ENCODE measurements at places on chromosomes 2 and 18. TPM values are rescaled to one million over a fixed set of nuclear protein-coding genes. Genes with fewer than 3 reads are reported as not detected.

POTEJ gene
- total RNA-seq: not detected

GRCh38 chr2:190582019-190582418, 47.5 kb upstream of the NEMP2 start:
- no peak for DNase-seq

GRCh38 chr2:222433332-222434173, 9.2 kb downstream of the SGPP2 start:
- peak; percentile 20 for DNase-seq

DNA sequence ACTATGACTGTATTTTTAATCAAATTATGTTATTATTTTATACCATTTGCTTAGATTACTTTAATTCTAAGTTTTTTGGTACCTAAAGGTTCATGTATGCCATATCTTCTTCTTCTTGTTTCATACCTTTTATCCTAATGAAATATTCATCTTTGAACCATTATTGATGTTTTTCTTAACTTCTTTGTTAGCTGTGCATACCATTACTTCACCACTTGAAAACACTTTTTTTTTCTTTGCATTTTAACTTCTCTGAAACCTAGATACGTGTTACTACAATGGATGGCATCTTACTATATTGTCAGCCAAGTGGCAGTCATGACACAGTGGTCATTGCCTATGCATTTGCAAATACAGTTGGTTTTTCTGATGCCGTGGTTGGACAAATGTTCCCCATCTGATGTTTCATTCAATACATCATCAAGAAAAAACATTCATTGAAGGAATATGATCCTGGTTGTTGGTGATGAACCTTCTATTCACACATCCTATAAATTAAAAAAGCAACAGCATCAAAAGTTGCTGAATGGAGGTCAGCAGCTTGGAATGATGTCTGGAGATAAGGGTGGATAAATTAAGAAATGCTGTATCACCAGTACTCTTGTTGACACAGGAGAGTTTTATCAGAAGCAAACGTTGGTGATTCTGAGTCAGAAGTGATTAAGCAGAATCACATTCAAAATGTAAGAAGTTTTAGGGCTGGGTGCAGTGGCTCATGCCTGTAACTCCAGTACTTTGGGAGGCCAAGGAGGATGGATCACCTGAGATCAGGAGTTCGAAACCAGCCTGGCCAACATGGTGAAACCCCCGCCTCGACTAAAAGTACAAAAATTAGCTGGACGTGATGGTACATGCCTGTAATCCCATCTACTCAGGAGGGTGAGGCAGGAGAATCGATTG, 7.4 kb downstream of the IL36A start:
- no peak for DNase-seq

DNER gene
- 2.6 TPM for total RNA-seq

SCN2A gene
- total RNA-seq: 0.16 TPM

BBS5 gene
- total RNA-seq: 6.6 TPM

DNA sequence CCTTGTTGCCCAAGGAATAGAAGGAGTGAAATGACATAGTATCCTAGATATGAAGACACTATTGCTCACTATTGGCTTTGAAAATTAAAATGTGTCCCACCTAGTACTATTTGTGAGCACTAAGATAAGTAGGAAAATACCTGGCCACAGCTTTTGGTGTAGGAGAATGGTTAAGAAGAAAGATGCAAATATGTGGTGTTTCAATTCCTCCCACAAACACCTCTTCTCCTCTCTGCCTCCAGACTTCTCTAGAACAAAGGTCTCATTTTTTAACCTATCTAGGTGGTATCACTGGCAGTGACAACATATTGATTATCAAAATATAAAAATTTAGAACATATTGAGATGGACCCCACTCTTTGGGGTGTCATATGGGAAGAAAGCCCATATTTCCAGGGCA, 929.9 kb upstream of the FANCL start:
- DNase-seq: no peak

DNA sequence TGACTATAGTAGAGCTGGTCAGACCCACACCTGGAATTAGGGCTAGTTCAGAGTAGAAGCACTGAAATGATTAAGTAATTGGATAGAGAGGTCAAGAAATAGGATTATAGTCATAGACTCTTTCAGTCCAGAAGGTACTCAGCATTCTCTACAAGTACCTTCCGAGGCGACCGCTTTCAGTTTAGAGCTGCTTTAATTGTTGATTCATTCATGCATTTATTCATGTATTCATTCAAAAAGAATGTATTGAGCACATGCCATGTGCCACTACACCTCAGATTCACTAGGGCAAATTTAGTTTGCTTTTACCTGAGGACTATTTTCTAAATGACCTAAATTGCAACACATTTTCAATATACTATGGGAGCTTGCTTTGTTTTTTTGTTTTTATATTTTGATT, 48.7 kb downstream of the CRIM1 start:
- DNase-seq: no peak

GRCh38 chr2:241563981-241564595, 5.5 kb downstream of the BOK start:
- no peak for DNase-seq

- no peak for DNase-seq
Measured at GRCh38 chr2:200770847-200771246, 40.9 kb upstream of the BZW1 start.

POTEC gene
- 4.9 TPM for total RNA-seq

- DNase-seq: no peak
Measured at GRCh38 chr2:198054299-198054698, 249.9 kb downstream of the PLCL1 start.

DNA sequence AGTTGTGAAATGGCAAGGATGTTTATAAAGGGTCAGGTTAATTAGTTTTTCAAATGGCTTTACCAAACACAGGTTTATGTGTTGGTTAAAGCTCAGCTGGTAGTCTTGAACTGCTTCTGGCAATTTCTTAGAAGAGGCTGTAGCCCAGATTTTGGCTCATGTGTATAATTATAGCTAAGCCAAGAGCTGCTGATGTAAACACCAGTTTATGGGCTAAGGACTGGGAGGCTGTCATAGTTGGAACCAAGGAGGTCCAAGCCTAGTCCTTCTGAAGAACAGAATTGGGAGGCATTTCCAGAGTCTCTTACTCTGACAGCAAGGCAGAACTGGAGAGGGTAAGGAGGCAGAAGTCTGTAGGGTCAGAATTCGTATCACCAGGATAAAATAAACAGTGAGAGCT, 25.4 kb downstream of the UBE2E3 start:
- no peak for DNase-seq

FKBP7 gene
- total RNA-seq: 16.7 TPM

- no peak for DNase-seq
Measured at GRCh38 chr18:34990597-34990996, 50.6 kb upstream of the MAPRE2 start.

GRCh38 chr2:84856787-84857186, 24.1 kb downstream of the TRABD2A start:
- no peak for DNase-seq

GRCh38 chr2:86285981-86286380, 51.4 kb downstream of the REEP1 start:
- DNase-seq: no peak

HOXD13 gene
- total RNA-seq: not detected

TRPM8 gene
- total RNA-seq: not detected

DNA sequence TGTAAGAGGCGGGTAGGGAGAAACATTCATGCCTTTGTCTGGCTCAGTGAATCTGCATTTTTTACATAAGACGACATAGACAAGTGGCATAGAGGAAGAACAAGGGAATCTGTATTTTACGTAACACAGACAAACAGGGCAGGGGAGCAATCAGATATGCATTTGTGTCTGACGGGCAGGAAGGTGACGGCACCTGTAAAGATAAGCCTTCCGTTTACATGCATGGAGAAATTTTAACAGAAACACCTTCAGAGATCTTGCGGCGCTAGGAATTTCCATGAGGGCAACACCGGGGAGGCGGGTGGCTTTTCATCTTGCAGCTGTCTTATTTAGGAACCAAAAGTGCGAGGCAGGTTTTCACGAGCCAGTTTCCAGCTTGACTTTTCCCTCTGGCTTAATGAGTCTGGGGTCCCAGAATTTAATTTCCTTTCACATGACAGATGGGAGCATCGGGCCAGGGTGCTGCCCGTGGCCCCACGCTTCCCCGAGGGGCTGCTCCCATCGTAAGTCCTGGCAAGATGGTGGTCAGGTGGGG, 42.6 kb downstream of the RTP5 start:
- DNase-seq: no peak

NCOA1 gene
- 69.2 TPM for total RNA-seq

DNA sequence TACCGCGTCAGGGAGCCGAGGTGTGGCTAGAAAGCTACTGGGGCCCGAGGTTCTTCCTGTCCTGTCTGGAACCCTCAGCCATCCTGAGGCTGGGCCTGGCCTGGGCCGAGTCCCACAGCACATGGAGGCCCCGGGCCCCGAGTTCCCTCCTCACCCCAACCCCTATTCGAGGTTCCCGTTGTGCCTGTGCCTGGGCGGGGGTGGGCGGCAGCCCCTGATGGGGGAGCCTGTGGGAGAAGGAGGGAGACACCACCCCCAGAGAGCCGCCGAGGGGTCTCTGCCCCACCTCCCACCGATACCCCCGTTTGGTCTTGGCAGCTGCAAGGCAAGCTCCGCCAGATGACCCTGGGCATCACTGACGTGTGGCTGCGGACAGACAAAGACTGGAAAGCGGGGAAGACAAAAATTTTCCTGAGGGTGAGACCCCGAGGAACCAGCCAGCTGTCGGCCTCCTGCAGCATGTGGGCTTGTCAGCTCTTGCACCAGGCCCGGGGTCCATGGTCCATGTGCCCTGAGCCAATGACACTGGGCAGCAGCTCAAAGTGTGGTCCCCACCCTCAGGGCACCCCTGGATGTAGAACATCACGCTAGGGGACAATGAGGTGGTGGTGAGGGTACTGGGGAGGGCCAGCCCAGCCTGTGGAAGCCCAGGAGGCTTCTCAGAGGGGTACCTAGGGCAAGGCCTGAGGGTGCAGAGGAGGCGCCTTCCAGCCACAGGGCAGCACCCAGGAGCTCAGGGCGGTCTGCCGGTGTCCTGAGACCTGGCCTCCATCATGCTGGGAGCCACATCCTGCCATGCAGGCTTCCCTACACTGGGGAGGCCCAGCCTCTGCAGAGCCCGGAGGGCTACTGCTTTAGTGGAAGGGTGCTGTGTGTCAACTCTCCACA, 52.5 kb upstream of the GPR17 start:
- no peak for DNase-seq

LRP2 gene
- total RNA-seq: 60.4 TPM

- no peak for DNase-seq
Measured at GRCh38 chr18:79195716-79196683, 126.8 kb downstream of the ATP9B start.

MGAT5 gene
- total RNA-seq: 34.4 TPM

- no peak for DNase-seq
Measured at GRCh38 chr2:33129263-33130053, 182.7 kb downstream of the LTBP1 start.

Data from breast epithelium (tissue), 4 donors.